ENCODE measurements at places on chromosomes 2 and 18.

GRCh38 chr2:96839293-96839874 is 4.4 kb downstream of the ANKRD23 start:
- no peak for DNase-seq

DNA sequence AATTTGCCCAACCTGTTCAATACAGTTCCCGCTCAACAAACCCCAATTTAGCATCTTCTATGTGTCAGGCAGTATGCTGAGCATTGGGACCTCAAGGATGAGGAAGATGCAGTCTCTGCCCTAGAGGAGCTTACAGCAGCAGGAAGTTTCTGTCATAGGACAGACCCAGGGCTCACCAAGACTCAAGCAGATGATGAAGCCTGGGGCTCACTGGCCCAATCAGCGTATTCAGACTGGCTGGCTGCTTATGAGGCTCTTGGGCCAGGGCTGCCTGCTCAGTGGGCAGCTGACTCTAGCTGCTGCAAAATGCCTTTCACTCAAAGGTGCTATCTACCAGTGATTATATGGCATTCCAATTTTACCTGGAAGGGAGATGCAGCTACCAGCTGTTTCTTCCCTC is 2.1 kb downstream of the FAM178B start:
- no peak for DNase-seq

DNA sequence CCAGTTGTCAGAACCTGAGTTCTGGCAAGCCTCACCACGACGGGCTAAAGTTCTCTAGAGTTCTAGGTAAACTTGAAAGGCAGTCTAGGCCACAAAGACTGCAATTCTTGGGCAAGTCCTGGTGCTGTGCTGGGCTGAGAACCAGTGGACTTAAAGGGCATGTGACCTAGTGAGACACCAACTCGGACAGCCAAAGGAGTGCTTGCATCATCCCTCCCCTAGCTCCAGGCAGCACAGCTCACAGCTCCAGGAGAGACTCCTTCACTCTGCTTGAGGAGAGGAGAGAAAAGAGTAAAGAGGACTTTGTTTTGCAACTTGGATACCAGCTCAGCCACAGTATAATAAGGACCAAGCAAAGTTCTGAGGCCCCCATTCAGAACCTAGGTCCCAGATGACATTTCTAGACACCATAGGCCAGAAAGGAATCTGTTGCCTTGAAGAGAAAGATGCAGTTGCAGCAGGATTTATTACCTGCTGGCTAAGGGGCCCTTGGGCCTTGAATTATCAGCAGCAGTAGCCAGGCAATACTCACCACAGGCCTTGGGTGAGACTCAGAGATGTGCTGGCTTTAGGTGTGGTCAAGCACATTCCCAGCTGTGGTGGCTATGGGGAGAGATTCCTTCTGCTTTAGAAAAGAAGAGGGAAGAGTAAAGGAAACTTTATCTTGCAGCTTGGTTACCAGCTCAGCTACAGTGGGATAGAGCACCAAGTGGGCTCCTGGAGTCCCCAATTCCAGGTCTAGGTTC is 51.8 kb downstream of the UPP2 start:
- no peak for DNase-seq

- no peak for DNase-seq
These were observed 14.1 kb upstream of the ZDBF2 start for GRCh38 chr2:206260188-206261012.

GRCh38 chr2:232225895-232226294 is 152.7 kb upstream of the ALPP start:
- DNase-seq: no peak

All from hippocampal formation (tissue), 2 donors.